ENCODE measurements at places on chromosomes 4 and X.
A peak's percentile ranks its signal among the peaks of the same experiment; 100 is the strongest.

- DNase-seq: no peak
Observed at GRCh38 chrX:50648156-50648555, 165.8 kb downstream of the SHROOM4 start.

- DNase-seq: no peak
Observed at GRCh38 chrX:47958761-47959342, 44.9 kb downstream of the ZNF182 start.

- DNase-seq: no peak
Observed at GRCh38 chr4:149793459-149793858, 22.2 kb downstream of the IQCM start.

- DNase-seq: no peak
Observed at GRCh38 chr4:125382995-125383394, 68.2 kb downstream of the FAT4 start.

DNA sequence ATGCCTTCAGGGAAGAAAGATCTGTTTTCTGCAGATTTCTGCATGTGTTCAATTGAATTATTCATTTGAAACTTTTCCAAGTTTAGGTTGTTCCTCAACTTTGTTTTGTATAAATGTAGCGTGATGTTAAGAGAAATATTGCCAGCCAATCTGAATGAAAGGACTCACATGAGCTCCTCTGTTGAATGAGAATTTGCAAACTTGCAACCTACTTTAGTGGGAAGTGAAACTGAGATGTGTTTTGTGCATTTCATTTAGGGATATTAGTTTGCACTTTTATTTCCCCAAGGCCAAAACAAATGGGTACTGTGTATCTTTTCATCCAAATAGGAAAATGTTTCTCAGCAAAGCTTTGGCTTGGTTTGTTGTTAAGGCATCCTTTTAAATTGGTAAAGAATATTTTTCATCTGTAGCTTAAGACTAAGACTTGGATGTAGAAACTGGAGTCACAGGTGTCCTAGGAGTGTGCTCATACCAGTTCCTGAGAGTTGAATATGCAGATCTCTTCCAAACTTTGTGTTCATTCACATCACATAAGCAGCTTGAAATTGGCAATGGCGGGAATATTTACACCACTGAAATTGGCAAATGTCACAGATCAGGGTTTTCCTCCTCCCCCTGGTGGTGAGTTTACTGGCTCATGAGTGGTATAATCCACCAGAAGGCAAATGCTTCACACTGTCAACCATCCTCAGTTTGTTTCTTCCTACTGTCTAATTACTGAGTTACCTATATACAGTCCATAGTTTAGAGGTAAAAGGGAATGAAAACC is 193.6 kb upstream of the BANK1 start:
- peak; percentile 41 for DNase-seq
